Endothelial cell of umbilical vein (primary cell): ENCODE measurements at places on chromosomes 11 and 22.

DNA sequence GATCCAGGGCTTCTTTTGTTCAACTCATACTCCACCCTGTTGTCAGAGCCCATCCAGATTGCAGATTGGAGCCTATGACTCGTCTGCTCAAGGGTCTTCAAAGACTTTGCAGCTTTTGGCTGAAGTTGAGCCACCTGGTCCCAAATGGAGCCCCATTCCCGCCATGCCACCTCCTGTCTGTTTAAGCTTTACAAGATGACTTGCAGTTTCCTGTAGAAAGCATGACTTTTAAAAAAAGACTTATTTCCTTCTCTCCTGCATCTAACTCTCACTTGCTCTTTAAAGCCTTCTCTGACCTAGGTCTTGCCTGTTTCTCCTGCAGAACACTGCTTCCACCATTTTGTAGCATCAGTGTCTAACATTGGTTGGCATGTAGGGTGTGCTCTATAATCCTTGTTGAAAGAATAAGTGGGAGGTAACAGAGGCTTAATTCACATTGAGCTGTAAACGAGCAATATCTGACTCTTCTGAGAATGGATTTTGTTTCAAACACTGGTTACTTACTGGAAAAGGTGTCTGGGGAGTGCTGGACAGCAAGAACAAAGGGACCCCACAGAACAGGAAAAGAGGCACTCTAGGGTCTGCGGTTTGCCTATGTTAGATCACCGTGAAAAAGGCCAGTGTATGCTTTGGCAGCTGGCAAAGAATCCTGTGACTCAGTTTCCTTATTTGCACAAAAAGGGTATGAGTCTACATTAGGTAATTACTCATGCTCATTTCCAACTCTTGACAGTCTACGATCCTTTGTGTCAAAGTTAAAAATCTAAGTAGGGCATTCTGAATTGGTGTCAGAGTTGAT is 30.3 kb downstream of the NF2 start:
- DNase-seq: peak; percentile 84

DNA sequence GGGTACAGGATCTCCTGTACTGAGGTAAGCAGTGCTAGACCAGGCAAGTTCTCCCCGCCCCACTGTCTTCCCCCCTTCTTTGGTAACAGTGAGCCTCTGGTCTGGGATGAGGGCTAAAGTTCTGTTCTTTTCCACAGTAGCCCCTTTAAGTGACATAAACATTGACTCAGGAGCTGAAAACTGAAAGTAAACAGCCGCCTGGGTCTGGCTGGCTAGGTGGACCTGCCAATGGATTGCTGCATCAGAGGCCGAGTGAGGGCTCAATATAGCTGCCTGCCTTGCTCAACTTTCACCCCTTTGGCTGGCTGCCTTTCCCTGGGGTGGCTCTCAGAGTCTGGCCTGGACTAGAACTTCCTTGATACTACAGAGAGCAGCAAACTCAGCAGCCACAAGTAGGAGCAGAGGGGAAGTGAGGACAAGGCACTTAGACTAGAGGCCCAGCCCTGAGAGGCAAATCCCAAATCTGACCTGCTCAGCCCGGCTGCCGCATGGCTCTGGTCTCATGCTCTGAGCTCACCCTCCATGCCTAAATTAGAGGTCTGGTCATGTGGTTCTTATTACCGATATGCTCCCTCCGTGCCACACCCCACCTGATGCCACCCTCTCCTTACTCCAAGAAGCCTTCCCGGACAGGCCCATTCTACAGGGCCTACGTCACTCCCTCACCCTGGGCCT is 9.6 kb upstream of the UCP3 start:
- no peak for DNase-seq

DNA sequence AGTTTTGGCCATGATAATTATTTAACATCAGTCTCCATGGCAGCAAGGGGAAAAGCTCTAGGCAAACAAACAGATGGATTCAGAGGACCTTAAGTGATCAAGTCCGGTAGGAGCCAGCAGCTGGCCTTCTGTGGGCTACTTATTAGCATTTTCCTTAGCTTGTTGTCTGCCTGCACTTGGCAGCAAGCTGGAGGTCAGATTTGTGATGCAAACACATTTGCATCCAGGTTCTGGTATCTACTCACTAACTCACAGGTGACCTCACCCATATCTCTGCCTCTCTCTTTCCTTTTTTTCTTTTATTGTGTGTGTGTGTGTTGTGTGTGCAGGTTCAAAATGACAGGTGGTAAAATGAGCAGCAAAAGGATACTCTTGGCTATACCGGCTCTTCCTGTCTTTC is 32.3 kb downstream of the ARHGAP42 start:
- DNase-seq: no peak

- no peak for DNase-seq
These were observed 29.7 kb upstream of the DDX6 start for GRCh38 chr11:118820412-118821357.

DNA sequence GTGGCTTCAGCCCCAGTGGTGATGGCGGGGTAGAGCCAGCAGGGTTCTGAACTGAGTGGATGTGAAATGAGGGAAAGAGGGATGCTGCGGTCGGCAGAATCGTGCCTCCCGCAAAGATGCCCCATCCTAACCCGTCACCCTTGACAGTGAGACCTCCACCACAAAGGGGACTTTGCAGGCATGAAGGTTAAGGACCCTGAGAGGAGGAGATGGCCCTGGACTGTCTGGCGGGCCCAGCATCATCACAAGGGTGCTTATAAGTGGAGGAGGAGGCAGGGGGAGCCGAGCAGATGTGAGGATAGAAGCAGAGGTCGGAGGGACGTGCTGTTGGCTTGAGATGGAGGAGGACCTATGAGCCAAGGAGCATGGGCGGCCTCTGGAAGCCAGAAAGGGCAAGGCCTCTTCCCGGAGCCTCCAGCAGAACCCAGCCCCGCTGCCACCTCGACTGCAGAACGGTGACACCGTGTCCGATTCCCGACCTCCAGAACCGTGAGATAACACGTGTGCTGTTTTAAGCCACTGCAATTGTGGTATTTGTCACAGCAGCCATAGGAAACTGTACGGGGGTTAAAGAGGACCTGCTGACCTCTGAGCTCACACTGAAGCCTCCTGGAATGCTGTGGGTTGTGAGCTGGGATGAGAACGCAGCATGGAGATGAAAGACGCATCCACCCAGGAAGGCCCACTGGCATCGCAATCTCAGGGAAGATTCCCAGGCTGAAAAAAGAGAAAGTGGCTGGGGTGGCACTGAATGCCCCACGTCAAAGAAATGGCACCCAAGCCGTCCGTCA is 10.9 kb downstream of the LINC01488 start:
- DNase-seq: no peak

- no peak for DNase-seq
These were observed 12.9 kb downstream of the CRYBB2 start for GRCh38 chr22:25232301-25232700.

GRCh38 chr11:44303401-44303938 is 6.5 kb downstream of the ALX4 start:
- no peak for DNase-seq

- DNase-seq: no peak
These were observed 84.7 kb downstream of the DGCR2 start for GRCh38 chr22:19037282-19038163.

DNA sequence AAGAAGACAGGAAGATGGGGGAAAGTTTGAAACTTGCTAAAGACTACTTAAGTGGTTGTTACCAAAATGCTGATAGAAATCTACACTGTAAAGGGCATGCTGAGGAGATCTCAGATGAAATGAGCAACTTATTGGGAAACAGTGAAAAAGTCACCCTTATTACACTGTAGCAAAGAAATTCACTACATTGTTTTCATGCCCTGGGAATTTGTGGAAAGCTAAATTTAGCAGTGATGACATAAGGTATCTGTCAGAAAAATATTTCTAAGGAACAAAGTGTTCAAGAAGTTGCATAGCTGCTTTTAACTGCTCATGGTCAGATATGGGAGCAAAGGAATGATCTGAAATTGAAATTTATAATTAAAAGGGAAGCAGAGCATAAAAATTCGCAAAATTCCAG is 702.4 kb upstream of the LRRC4C start:
- no peak for DNase-seq

DNA sequence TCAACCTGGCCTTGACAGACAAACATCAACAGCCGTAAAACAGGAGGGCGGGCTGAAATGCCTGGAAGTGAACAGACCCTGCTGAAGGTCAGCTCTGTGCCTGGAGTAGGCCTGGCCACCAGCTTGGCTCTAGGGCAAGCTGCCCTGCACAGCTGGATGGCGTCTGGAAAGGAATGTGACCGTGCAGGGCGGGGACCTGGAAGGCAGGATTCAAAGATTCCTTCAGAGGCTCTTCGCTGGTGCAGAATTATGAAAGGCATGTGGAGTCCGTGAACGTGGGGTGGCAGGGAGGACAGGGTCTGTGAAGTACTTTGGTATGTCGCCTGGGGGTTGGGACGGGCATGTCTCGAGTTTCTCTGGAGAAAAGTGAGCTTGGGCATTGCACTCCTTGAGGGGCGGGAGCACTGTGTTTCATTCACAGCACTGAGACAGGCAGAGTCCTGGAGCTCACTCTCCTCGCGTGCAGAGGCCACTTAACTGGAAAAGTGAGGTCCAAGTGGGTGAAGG is 1.5 kb downstream of the EHD1 start:
- peak; percentile 38 for DNase-seq

GRCh38 chr11:63491636-63492372 is 837 bp upstream of the PLAAT5 start:
- DNase-seq: no peak

GRCh38 chr11:46246521-46246920 is 30.9 kb upstream of the CREB3L1 start:
- no peak for DNase-seq

- no peak for DNase-seq
These were observed 7.8 kb downstream of the SEPTIN3 start for GRCh38 chr22:41976961-41977566.

DNA sequence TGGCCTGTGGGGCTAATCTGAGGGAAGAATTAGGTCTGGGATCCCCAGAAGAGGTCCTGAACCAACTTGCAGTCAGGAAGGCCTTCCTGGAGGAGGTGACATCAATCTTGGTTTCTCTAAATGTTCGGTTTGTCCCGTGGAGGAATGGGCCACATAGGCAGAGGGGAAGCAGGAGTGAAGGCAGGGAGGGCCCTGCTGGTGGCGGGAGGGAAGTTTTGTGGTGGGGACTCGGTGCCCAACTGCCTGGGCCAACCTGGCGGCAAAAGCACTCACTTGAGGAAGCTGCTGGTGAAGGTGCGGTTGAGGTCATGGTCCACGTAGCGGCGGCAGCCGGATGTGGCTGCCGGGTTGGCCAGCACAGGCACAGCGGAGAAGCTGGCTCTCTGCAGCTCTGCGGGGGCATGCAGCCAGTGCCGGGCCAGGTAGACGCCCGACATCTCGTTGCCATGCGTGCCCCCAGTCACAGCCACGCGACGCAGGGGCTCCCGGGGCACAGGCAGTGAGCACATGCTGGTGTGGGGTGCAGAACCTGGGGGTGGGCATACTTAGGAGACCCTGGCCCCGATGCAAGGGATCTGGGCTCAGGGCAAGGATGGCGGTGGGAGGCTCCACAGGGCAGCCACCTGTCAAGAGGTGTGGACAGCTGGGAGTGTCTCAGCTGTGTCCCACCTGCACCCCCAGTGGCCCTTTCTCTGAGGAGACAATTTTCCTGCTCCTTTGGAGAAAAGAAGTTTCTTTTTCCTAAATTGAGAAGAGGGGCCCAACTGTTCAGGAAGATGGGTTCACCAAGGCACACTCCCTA is 3.8 kb downstream of the ACY3 start:
- no peak for DNase-seq

DNA sequence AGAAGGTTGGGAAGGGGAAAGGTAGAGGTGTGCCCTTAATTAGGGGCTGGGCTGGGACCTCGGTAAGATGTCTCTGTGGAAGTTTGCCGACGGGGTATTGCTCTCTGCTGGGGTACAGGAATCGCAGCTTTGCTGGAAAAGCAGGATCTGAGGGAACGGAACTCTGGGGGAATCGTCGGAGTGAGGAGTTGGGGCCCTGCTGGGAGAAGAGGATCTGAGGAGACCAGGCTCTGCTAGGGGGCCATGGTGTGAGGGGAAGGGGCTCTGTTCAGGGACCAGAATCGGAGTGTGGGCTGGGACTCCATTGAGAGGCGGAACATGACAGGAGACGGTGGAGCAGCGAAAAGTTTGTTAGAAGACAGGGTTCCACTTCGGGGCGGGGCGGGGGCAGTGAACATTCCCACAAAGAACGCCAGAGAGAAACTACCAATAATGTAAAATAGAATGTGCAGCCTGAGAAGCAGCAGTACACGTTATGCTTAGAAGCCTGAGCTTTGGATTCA is 456 bp downstream of the AAMDC start:
- peak; percentile 57 for DNase-seq

DNA sequence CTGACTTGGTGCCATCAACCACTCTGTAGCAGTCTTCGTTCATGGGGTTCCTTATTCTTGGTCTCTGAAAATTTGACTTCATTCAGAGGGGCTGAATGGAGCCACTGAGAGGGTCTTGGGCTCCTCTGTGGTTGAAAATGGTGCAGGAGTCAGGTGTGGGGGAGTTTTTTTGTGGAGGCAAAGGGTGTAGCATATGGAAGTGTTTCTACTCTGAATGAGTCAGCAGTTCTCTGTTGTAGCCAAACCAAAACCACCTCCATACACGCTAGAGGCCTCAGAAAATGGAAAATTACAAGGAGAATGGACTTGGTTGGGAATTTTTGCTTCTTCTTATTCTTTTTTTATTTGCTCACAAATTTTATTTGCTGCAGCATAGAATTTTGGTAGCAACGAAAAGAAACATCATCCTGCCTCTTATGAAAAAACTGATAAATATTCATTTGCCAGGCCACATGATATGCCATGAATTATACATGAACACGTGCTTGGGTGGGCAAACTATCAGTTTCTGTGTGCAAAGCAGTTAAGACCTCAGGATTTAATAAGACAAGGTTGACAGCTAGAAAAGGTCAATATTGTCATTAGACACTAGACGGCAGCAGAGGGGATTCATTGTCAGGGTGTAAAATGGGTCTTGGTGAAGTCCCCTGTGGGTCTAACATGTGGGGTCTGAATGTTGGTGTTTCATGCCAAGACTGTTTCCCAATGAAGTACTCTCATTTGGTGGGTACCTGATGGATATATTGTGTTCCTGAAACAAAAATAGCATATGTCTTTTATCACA is 111.7 kb downstream of the MYO18B start:
- DNase-seq: no peak

GRCh38 chr11:62752994-62753735 is 795 bp downstream of the ZBTB3 start:
- no peak for DNase-seq

DNA sequence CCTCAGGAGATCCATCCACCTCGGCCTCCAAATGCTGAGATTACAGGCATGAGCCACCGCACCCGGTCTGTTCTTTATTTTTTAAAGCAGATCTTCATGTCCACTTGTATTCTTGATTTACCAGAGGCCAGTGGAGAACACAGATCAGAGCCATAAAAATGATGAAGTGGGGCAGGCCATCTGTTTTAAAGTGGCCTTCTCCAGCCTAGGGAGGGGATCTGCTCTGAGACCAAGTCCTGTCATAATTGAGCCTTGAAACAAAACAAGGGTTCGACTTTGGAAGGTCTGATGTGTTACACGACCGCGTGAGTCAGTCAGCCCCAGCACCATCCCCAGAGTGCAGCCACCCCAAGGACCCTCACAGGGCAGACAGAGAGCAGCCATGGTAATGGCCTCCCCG is 27.5 kb downstream of the ABCC8 start:
- no peak for DNase-seq
